ENCODE measurements at places on chromosomes 16 and 17.
A peak's percentile ranks its signal among the peaks of the same experiment; 100 is the strongest.

DNA sequence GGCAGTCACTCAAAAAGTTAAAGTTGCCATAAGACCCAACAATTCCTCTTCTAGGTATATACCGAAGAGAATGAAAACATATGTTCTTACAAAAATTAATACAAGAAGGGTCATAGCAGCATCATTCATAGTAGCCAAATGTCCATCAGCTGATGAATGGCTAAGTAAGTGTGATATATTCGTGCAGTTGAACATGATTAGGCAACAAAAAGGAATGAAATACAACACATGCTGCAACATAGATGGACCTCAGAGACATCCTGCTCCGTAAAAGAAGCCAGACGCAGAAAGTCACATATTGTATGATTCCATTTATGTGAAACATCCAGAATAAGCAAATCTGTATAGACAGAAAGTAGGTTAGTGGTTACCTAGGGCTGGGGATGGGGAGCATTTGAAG lies 229.4 kb upstream of the CACNG5 start:
- DNase-seq, result no peak

DNA sequence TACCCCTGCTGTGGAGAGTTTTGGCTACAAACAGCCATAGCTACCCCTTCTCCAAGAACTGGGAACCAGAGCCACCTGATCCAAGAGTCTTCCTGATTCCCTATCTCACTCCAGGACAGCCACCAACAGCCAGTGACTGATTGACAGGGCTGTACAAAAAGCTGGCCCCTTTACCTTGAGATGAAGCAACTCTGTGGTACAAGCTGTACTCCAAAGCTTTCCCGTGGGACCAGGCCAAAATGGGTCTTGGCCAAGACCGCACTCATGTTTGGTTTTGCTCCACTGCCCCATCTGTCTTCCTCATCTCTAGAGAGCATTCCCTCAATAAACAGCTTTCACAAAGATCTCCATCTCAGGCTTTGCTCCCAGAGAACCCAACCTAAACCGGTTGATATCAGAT lies 43.6 kb downstream of the RNF157 start:
- peak; percentile 33 for DNase-seq

GRCh38 chr17:43907998-43908721 lies 824 bp upstream of the MPP2 start:
- peak; percentile 45 for DNase-seq

DNA sequence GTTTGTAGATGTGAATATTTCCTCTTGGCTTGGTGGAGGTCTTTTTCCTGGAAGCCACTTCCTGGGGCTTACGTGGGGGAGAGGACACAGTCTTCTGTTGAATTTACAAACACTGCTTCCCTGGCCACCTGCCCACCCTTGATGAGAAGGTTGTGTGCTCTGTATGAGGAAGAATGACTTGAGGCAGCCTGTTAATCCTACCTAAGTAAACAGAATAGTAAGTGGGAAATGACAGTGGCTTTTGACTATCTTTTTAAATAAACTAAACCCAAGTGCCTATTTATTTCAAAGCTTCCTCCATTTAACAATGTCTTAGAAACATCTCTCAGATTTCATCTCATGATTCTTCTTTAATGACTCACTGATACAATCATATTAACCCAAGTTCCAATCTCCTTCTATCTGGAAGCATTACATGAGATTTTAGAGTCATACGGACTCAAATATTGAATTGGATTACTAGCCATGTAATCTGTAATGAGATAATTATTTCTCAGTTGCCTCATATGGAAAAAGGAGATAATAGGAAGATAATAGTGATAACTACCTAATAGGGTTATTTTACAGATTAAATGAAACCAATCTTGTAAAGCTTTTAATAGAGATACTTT lies 96.6 kb upstream of the SMIM36 start:
- peak; percentile 41 for DNase-seq

DNA sequence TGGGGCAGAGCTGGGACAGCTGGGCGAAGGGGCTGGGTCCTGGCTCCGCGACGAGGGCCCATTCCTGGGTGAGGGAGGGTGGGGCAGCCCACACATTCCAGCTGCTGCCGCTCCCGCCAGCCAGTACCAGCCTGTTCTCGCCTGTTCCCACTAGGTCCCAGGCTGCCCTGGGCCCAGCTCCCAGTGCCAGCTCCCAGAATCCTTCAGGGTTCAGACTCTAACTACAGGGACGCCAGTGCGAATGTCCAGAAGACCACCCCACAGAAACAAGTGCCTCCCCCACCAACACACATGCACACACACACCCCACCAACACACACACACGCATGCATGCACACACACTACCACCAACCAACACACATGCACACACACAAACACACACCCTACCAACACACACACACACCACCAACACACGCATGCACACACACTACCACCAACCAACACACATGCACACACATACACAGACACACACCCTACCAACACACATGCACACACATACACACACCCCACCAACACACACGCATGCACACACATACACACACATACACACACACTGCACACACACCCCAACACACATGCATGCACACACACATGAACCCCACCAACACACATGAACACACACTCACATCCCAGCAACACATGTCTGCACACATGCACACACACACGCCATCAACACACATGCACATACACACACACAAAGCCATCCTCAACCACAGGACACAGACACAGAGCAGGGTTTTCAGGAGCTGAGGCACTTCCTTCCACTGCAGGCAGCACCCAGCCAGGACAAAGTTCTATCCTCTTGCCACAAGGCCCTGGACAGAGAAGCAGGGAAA lies 27.5 kb upstream of the KRT17 start:
- no peak for DNase-seq

GRCh38 chr17:17237026-17237799 lies at the start of gene FLCN:
Gene FLCN (minus strand): TSS chr17:17237168. CDS start chr17:17228137, 9,031 bp downstream.
- peak; percentile 68 for DNase-seq

DNA sequence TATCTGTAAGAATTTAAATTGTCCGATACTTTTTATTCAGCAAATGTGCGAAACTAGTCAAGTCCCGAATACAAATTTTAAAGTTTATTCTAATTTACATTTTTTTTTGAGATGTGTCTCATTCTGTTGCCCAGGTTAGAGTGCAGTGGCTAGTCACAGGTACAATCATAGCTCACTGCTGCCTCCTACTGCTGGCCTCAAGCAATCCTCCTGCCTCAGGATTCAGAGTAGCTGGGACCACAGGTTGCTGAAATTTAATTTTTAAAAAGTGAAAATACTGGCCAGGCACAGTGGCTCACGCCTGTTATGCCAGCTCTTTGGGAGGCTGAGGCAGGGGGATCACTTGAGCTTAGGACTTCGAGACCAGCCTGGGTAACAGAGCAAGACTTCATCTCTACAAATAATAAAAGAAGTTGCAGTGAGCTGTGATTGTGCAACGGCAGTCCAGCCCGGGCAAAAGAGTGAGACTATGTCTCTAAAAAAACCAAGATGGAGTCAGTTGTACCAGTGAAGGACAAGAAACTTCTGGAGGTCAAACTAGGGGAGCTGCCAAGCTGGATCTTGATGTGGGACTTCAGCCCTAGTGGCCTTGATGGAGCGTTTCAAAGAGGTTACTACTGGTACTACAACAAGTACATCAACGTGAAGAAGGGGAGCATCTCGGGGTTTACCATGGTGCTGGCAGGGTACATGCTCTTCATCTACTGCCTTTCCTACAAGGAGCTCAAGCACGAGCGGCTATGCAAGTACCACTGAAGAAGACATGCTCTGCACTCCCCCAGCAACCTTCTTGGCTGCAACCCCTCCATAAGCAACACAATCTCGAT lies 5.6 kb downstream of the POLG2 start:
- DNase-seq, result no peak

DNA sequence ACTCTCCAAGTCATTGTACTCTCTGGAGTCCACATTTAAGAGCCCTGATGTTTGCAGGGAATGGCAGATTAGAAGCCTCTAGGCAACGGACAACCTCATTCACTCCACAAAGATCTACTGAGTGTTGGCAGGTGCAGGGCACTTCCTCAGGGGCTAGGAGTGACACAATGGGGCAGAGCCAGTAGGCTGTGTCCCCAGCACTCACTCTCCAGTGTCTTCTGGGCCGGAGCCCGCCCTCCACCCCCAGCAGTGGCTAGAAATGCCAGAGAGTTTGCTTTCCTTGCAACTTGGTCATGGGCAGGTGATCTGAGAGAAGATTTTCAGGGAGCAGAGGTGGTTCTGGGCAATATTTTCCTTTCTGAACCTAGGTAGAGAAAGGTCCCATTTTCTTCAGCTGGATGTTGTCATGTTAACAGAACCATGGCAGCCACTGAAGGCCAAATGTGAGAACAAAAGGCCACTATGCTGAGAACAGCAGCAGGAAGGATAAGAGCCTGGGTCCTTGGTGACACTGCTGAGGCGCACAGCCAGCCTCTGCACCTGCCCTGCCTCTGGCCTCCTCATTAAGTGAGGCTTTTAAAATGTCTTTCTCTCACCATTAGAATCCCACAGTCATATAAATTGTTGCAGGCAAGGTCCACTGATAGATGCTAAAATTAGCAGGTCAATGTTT lies 96.2 kb downstream of the USP31 start:
- DNase-seq, result no peak

DNA sequence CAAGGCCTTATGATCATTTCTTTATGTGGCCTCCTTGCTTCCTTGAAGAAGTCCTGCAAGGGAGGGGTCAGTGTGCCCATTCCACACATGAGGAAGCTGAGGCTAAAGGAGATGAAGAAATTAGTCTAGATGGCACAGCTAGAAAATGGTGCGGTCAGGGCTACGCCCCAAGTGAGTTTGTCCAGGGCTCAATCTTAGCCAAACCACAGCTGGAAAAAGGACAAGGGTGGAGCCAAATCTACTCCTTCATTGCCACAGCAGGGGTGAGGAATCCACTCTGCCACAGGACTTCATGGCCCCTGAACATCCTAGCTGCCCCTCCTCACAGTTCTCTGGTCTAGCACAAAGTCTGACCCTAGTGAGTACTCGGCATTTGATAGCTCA lies 16.2 kb downstream of the BEAN1 start:
- no peak for DNase-seq

GRCh38 chr17:1992541-1992940 lies 32.6 kb downstream of the RTN4RL1 start:
- DNase-seq, result no peak

GRCh38 chr16:67805718-67806427 lies 487 bp downstream of the RANBP10 start:
- DNase-seq, result no peak

- DNase-seq, result no peak
These were observed 26.0 kb upstream of the NUDT16L1 start for GRCh38 chr16:4667203-4667963.

GRCh38 chr17:7336240-7337175 lies at the start of gene ACAP1:
Gene ACAP1 (plus strand): TSS chr17:7336529. CDS start chr17:7336735, 206 bp downstream.
- DNase-seq, result no peak

DNA sequence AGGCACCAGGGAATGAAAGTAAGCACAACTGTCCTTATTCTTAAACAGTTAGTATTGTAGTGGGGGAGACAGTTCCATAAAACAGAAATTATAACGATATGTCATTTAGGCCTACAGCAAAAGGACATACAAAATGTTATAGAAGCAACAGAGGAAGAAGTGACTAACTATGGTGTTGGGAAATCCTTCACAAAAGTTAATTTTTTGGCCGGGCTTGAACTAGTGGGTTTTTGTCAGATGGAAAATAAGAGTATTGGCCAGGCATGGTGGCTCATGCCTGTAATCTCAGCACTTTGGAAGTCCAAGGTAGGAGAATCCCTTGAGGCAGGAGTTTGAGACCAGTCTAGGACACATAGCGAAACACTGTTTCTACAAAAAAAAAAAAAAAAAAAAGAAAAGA lies 127.8 kb downstream of the SSH2 start:
- no peak for DNase-seq

GRCh38 chr17:2238432-2239169 lies 65.0 kb downstream of the SMG6 start:
- no peak for DNase-seq

GRCh38 chr17:59492091-59492451 lies 73.3 kb upstream of the DHX40 start:
- DNase-seq, result no peak

GRCh38 chr16:52964290-52964689 lies 88.4 kb downstream of the CHD9NB start:
- no peak for DNase-seq

GRCh38 chr17:65446838-65447526 lies 114.5 kb downstream of the AXIN2 start:
- DNase-seq, result no peak

DNA sequence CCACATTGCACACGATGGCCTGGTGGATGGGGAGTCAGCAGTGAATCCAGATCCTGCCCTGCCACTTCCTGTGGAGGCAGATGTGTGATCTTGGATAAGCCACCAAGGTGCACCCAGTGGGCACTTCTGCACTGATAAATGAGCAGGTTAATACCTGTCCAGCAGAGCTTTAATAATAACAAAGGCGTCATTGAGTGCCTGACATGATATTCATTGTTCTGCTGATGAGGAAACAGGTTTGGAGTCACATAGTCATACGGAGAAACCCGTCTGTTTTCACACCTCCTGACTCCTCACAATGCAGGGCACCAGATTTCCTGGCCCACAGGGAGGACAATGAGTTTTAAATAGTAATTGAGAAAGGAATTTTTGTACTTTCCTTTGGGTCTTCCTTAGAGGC lies 324.6 kb upstream of the CDH5 start:
- DNase-seq, result no peak

GRCh38 chr17:10735251-10735650 lies 5.4 kb upstream of the TMEM220 start:
- no peak for DNase-seq

- no peak for DNase-seq
These were observed 110.7 kb downstream of the WWOX start for GRCh38 chr16:78209951-78210661.

- DNase-seq, result peak; percentile 72
These were observed 296.2 kb downstream of the SEC14L1 start for GRCh38 chr17:77437017-77437416.

GRCh38 chr17:31588512-31588911 lies 197.0 kb downstream of the RAB11FIP4 start:
- DNase-seq, result no peak

DNA sequence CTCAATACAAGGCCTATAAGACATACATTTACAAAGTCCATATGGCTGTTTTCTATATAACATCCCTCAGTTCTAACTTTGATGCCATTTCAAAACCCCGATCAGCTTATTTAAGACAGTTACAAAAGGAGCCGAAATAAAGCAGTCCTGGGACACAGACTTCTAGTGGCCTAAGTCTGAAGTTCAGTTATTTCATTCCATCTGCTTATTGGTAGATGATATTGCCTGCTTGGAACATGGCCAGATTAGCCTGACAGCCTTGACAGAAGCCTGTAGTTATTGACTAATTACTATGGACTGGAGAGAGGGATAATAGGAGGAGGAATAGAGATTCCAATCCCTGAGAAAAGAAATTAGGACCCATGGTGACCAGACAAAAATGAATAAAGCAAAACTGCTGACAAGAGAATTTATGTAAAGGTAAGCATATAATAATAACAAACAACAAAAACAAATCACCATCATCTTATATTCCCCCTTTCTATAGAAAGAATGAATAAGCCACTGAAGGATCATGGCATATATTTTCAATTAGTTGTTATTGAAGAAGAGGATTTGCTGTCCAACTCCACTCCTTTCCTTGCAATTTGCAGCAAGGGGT lies 206.3 kb upstream of the TOM1L1 start:
- no peak for DNase-seq

GRCh38 chr16:66662445-66663194 lies 33.9 kb downstream of the CMTM4 start:
- DNase-seq, result no peak

GRCh38 chr17:33640629-33641028 lies 347.5 kb upstream of the ASIC2 start:
- no peak for DNase-seq

GRCh38 chr17:60392042-60392844 lies at the start of gene USP32:
Gene USP32 (minus strand): TSS chr17:60392133. CDS start chr17:60391939, 194 bp downstream.
- peak; percentile 98 for DNase-seq

Measured in fibroblast of the conjunctiva (primary cell).